K562 (cell line): ENCODE measurements at places on chromosomes 2 and 18. TPM values are rescaled to one million over a fixed set of nuclear protein-coding genes. Genes with fewer than 3 reads are reported as not detected.

The PAX8 gene
- 1.3 and 2.1 TPM in 2 replicates for total RNA-seq

The PFN4 gene
- 0.16 and 0.56 TPM in 2 replicates for total RNA-seq

The DSEL gene
- total RNA-seq, result 0.04 and 0.07 TPM in 2 replicates

The CTLA4 gene
- total RNA-seq, result 0.11 and 0.40 TPM in 2 replicates

GRCh38 chr2:206790311-206790935 lies 25.0 kb downstream of the FASTKD2 start:
- no peak overlapping the region for H3K27ac ChIP-seq
- H3K4me1 ChIP-seq, result no peaks in the 10 kb centered on the region
- DNase-seq, result no peak
- H3K27me3 ChIP-seq, result no peaks in the 10 kb centered on the region

DNA sequence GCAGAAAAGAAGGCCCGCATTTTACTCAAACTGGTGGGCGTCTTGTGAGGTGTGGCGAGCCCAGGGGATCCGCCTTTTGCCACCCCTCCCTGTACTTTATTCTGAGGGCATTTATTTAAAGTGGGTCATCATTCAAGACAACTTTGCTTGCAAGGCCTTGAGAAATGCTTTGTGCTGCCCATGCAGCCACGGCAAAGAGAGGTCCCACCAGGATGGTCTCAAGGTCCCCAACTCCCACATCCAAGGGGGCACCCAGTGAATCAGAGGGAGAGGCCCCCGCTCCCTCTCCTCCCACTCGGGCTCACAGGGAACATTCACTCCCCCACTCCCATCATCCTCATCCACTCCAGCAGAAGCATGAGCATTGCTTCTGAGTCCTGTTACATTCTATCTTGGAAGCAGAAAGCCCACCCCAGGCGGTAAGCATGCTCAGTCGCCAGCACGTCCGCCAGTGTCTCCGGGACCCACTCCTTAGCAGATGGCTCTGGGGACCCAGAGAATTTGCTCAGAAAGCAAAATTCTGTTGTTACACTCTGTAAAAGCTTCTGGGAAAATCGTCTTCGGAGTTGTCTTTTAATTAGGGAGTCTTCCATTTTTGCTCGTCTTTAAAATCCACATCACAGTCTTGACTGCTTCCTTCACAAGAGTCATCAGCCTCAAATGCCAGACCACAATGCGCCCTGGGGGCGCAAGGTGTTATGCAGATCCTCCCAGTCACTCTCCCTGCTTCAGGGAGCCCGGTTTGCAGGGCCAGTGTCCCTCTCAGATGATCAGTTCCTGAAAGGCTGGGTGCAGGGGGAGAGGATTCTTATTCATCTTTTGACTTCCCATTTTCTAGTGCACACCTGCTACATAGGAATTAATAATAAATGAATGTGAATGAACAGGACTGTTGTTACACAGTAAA lies 99.4 kb upstream of the NCK2 start:
- peaks cover 4% of the 10 kb centered on the region for H3K4me1 ChIP-seq
- no peak overlapping the region for H3K4me3 ChIP-seq
- 0 out of 2 replicates have a peak, but pooled peaks cover 3% of the 10 kb centered on the region for H3K27me3 ChIP-seq
- H3K27ac ChIP-seq, result no peak overlapping the region
- no peaks in the 10 kb centered on the region for H3K36me3 ChIP-seq

DNA sequence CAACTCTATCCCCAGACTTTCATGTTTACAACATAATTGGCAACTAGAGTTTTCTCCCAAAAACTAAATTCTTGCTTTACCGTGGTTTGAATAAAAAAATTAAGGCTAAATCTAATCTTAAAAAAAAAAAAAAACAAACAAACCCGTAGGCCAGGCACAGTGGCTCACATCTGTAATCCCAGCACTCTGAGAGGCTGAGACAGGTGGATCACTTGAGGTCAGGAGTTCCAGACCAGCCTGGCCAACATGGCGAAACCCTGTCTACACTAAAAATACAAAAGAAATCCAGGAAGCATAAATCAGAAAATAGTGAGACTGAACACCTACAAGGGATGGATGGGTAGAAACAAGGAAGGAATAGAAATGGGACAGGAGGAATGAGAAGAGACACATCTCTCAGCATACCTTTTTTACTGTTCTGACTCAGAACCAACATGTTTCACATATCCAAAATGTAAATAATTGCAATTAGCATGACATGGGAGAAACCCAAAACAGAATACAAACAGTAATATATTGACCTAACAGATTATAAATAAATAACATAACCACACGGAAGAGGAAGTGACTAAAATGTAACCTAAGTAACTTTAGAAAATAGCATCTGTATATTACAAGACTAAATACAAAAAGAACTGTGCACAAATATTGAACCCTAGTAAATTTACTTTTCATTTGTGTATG lies 17.5 kb downstream of the MGAT4A start:
- H3K27me3 ChIP-seq, result peaks cover 15% of the 10 kb centered on the region
- no peaks in the 10 kb centered on the region for H3K4me1 ChIP-seq
- DNase-seq, result no peak
- no peak overlapping the region for H3K4me3 ChIP-seq
- no peaks in the 10 kb centered on the region for H3K36me3 ChIP-seq
- no peak overlapping the region for H3K27ac ChIP-seq

DNA sequence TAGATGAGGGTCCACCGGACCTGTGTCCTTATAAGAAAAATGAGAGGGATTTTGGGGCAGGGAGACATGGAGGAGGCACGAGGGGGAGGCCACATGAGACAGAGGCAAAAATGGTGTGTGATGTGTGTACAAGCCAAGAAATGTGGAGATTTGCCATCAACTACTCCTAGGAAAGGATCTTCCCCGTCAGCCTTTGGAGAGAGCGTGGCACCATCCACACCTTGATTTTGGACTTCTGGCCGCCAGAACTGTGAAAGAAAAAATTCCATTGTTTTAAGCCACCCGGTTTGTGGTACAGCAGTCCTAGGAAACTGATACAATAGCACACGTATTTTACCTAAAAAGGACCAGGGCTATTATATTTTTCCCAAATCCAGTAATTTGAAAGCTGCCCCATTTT lies 829.0 kb upstream of the SALL3 start:
- no peak overlapping the region for H3K4me3 ChIP-seq
- DNase-seq, result no peak
- no peaks in the 10 kb centered on the region for H3K36me3 ChIP-seq
- H3K27ac ChIP-seq, result no peak overlapping the region
- H3K27me3 ChIP-seq, result no peaks in the 10 kb centered on the region

DNA sequence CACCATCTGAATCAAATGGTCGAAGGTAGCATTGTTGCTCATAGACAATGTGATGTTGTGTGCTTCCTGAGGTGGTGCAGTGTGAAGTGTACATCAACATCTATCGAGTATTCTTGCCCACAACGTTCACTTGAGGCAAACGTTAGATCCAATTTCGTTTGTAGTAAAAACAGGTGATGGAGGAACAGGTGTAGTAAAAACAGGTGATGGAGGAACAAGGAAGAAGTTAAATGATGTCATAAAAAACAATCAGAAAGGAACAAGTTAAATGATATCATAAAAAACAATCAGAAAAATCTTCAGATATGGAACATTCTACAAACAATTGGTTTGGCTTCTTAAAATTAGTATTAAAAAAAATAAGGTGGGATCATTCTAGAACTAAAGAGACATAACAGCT lies 11.3 kb downstream of the WDR7 start:
- H3K36me3 ChIP-seq, result no peaks in the 10 kb centered on the region
- no peak for DNase-seq
- H3K27ac ChIP-seq, result peak overlapping the region; percentile 17; the same call in 1 of the 3 replicates
- no peak overlapping the region for H3K4me3 ChIP-seq
- H3K4me1 ChIP-seq, result 0 out of 2 replicates have a peak, but pooled peaks cover 5% of the 10 kb centered on the region

- no peak overlapping the region for H3K27ac ChIP-seq
- no peaks in the 10 kb centered on the region for H3K36me3 ChIP-seq
- no peak overlapping the region for H3K4me3 ChIP-seq
These were observed 210.5 kb upstream of the HDAC4 start for GRCh38 chr2:239611222-239611795.

- no peaks in the 10 kb centered on the region for H3K27me3 ChIP-seq
- no peak for DNase-seq
- H3K4me1 ChIP-seq, result no peaks in the 10 kb centered on the region
- no peak overlapping the region for H3K27ac ChIP-seq
- no peak overlapping the region for H3K4me3 ChIP-seq
These were observed 59.3 kb downstream of the SERTAD2 start for GRCh38 chr2:64594226-64594989.

DNA sequence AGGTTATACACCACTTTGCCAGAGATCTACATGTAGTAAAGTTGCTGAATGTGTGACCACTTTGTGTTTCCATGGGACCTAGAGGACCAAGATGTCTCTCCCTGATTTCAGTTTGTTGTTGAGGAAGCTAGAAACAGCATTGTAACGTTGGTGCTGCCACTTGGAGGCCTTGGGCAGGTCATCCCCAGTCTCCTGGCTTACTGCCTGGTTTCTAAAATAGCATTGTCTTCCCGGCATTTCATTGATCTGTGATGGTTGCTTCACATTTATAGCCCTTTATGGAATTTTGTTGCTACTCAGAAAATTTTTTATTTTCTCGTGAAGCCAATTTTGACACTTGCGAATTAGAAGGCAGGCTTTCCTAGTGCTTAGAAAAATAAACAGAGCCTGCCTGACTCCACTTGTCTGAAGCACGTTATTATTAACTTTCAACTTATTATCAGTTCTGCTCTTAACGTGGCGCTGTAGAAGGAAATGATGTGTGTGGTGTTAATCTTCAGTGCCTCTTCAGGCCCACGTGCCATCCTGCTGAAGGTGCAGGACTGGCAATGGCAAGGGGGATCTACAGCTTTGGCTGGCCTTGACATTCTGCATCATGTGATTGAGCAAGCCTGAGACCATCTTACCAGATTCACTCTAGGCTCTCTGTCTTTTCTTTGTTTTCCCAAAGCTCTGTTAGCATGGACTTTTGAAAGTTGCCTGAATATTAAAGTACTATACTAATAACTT lies 59.9 kb downstream of the INPP4A start:
- H3K36me3 ChIP-seq, result peaks cover 5% of the 10 kb centered on the region; the same call in 2 of the 3 replicates
- no peak overlapping the region for H3K4me3 ChIP-seq
- peaks cover 30% of the 10 kb centered on the region for H3K4me1 ChIP-seq
- no peak overlapping the region for H3K27ac ChIP-seq
- H3K27me3 ChIP-seq, result no peaks in the 10 kb centered on the region

DNA sequence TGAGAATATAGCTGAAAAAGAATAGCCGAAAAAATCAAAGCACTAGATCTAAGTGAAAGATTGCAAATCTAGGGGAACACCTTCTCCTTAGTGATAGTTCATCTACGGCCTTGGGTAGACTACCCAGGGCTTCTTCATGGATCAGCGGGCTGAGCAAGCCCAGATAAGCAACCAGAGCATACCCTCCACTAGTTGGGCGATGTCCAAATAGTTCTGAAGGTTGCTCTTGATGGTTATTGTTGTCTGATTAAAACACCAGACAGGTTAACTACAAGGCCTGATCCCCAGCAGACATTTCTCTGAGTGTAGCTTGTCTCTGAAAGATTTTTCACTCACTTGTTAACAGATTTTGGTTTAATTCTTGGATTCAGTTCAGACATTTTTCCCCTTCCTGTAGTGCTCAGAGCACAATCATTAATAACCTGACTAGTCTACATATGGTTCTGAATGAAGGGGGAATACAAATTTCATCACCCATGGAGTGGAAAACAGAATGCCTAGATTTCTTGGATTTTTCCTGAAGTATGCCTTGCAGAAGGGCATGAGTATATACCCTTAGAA lies 99.6 kb downstream of the BABAM2 start:
- no peaks in the 10 kb centered on the region for H3K27me3 ChIP-seq
- no peaks in the 10 kb centered on the region for H3K36me3 ChIP-seq
- peak; percentile 11 for DNase-seq
- no peaks in the 10 kb centered on the region for H3K4me1 ChIP-seq
